ENCODE measurements at places on chromosomes 3 and 15. TPM values are rescaled to one million over a fixed set of nuclear protein-coding genes. Genes with fewer than 3 reads are reported as not detected.

GRCh38 chr3:124156866-124157712 is 165.2 kb upstream of the ROPN1 start:
- no peak for DNase-seq

DNA sequence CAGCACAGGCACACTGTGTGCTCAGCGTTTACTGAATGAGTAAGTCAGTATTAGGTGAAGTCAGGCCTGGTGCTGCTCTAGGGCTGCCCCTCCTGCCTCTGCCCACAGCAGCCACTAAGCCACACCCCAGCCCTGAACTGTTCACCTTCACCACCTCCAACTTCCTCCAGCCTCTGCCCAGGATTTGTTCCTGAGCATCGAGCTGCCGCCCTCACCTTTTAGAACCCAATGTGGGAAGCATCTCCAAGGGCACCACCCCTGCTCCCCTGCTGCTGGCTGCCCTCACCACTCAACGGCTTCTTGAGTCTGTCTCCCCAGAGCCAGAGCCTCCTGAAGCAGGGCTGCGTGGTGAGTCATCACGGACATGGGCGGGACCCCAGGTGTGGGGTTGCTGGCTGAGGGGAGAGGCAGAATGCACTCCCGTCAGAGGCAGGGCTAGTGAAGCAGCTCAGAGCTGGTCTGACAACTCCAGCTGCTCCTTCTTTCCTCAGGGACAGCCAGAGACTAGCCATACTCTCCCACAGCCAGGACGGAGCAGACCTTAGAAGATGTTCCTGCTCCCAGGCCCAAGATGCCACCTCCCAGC is 5.8 kb downstream of the HYAL2 start:
- peak; percentile 95 for DNase-seq

- no peak for DNase-seq
Measured at GRCh38 chr15:27359586-27359985, 388.6 kb downstream of the GABRG3 start.

- no peak for DNase-seq
Measured at GRCh38 chr3:140433431-140433830, 244.4 kb upstream of the TRIM42 start.

DNA sequence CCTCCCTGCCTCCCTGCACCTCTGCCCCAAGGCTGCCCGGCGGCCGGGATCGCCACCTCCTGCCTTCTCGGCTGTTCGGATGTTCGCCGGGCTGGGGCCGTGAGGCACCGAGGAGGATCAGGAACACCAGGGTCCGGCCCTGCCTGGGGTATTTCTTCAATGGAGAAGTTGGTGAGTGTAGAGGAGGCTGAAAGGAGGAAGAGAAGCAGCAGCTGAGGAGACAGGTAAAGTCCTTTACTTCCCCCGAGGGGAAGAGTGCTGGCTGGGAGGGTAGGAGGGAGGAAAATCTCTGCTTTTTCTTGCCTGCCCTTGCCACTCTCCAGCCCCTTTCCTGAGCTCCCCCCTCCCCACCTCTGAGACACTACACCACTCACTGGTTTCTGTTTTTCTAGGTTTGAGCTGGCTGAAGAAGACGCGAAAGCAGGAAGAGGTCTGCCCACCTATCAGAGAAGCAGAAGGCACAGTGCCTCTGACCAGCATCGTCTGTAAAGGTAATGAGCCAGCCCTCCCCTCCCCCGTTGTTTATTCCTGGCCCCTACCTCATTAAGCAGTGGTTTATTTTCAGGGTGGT is 519 bp downstream of the ASB7 start:
- no peak for DNase-seq

DNA sequence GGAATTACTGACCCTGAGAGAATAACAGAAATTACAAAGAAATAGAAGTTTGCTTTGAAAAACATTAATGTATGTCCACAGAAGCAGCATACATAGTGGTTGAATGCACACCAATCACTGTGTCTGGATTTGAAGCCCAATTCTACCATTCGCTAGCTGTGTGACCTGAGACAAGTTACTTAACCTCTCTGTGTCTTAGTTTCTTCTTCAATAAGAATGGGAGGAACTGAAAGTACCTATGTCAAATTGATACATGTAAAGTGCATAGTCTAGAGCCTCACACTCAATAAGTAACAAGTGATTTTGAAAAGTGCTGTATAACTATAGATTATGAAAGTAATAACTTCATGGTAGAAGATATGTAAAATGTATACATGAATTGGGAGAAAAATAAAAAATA is 457.8 kb downstream of the FOXP1 start:
- no peak for DNase-seq

DNA sequence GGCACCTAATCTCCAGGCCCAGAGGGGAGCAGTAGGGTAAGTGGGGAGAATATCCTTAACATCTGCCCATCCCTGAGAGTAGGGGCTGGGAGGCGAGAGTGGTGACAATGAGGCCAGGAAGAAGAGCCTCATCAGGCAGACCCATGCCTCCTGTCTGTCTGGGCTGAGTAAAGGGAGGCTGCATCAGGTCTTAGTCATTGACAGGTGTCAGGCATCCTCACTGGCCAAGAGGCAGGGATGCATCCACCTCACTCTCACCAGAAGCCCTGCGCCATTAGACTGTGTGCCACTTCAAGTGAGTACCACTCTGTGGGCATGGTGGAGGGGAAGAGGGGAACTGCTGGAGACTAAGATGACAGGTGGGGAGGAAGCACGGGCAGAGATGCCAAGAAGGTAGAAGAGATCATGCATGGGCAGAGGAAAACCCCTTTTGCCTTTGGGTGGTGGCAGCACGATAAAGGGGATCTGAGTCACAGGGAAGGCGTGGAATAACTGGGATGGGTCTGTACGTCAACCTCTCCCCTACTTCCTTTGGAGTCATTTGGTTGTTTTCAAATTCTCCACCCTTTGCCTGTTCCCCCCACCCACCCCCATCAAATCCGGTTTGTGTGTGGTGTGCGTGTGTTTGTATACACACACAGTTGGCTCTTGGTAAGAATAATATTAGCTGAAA is 14.1 kb downstream of the ANAPC13 start:
- DNase-seq, result peak; percentile 93

GRCh38 chr15:32885713-32886112 is 167.9 kb downstream of the GREM1 start:
- no peak for DNase-seq

- DNase-seq, result no peak
Measured at GRCh38 chr3:186092360-186093070, 16.4 kb downstream of the ETV5 start.

GRCh38 chr3:114480442-114480841 is 186.6 kb downstream of the TIGIT start:
- DNase-seq, result no peak

GRCh38 chr15:77804210-77804609 is 171.5 kb upstream of the LINGO1 start:
- no peak for DNase-seq

GRCh38 chr3:51621091-51621892 is 49.8 kb upstream of the TEX264 start:
- DNase-seq, result no peak

DNA sequence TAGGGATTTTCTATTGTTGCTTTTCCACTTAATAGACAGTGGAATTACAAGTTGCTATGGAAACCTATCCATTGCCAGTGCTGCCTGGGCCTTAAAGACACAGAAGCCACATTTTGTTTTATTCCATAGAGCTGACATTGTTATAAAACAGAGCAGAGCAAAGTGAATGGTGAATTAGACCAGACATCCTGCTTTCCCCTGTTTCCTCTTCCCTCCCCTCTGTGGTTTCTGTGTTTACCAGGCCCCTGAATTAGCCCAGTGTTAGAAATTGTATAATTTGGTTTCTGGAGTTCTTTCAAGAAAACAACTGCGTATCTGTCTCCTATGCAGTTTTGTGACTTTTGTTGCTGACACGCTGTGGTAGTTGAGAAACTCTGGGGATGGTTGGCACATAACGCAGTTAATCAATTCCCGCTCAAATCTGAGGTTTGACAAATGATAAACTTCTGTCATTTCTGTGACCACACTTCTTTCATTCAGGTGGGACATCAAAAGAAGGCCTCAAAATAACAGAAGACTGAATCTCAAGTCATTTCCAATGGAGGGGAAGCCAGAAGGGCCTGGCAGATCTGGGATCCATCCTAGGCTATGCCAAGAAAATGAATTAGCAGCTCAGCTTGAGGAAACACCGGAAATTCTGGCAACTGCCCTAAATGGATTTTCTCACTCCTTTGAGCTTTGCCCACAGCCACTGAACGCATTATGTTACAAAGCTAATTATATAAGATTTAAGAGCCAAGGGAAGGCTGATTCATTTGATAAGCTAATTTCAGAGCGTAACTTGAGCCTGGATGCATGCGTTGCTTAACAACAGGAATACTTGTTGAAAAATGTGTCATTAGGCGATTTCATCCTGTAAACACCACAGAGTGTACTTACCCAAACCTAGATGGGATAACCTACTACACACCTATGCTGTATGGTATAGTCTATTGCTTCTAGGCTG is 46.9 kb downstream of the NR1D2 start:
- peak; percentile 70 for DNase-seq

DNA sequence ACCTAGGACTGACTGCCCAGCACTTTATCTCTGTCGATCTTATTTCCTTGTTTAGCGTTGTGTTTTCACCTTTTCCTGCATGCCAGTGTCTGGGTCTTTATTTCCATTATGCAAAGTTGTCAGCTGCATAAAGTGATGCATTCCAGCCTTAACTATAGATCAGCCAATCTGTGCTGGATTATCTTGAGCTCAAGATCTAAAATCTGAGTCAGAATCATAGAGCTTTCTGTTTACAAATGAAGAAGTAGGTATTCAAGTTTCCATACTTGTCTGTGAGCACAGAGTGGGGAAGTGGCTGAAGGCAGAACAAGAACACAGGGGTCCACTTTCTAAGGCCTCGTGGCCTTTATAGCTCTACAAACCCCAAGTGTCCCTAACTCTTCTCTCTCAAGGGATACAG is 82.4 kb upstream of the PLCL2 start:
- DNase-seq, result no peak

GRCh38 chr15:65580287-65580686 is 30.6 kb downstream of the INTS14 start:
- peak; percentile 71 for DNase-seq

The GREM1 gene
- not detected for total RNA-seq

The KIF7 gene
- 1.3 TPM for total RNA-seq

The ACTC1 gene
- 0.29 TPM for total RNA-seq

The IQCH gene
- total RNA-seq, result 3.1 TPM

The TF gene
- 1.7 TPM for total RNA-seq

The CLCN2 gene
- 8.8 TPM for total RNA-seq

The BCHE gene
- 40.3 TPM for total RNA-seq

The SLC9C1 gene
- not detected for total RNA-seq

The CLDN1 gene
- 3.6 TPM for total RNA-seq
